Hematopoietic multipotent progenitor cell (in vitro differentiated cells): ENCODE measurements at places on chromosomes 7 and 10. TPM values are rescaled to one million over a fixed set of nuclear protein-coding genes. Genes with fewer than 3 reads are reported as not detected.

GRCh38 chr7:104845557-104845956 is 168.4 kb upstream of the KMT2E start:
- no peak for DNase-seq

Gene SFRP4
- total RNA-seq, result 0.27 TPM

Gene PODXL
- total RNA-seq, result 1.1 TPM

GRCh38 chr7:12827920-12828319 is 140.5 kb downstream of the ARL4A start:
- no peak for DNase-seq

DNA sequence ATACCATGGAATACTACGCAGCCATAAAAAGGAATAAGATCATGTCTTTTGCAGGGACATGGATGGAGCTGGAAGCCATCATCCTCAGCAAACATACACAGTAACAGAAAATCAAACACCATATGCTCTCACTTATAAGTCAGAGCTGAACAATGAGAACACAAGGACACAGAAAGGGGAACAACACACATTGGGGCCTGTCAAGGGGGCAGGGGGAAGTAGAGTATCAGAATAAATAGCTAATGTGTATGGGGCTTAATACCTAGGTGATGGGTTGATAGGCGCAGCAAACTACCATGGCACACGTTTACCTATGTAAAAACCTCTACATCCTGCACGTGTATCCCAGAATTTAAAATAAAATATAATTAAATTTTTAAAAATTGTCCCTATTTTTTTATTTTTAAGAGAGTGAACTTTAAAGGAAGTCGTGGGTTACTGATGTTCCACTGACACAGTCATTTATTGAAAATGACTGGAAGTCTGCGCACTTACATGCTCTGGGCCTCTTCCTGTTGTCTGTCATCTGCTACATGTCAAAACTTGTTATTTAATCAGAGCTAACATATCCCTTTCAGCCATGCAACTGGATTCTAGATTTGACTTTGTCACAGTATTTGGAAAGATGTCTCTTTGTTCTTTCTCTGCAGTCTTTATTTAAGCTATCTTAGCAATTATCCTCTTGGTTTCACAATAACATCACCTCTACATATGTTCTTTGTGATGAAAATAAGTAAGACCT is 73.7 kb upstream of the ABCB5 start:
- no peak for DNase-seq

DNA sequence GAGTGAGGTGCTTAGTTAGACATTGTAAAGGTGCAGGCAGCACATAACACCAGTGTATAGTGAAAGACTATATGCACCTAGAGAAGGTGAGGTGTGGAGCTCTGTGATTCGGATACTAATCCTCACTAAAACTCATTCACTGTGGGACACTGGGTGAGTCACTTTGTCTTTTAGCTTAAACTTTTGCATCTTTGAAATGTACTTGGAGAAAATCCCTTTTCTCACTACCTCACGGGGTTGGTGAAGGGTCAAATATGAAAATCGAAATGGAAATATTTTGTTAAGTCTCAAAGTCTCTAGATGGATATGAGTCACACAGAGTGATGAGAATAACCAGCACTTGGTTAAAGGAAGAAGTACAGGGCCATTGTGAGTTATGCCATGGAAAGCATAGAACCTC is 38.0 kb downstream of the MDFIC start:
- DNase-seq, result no peak

- DNase-seq, result no peak
These were observed 31.8 kb downstream of the AOAH start for GRCh38 chr7:36692456-36692855.

Gene CDHR3
- not detected for total RNA-seq
